Activated CD4-positive, alpha-beta T cell treated with anti-CD3 and anti-CD28 coated beads for 4 hours (primary cell): ENCODE measurements at places on chromosomes 11 and 22.
A peak's percentile ranks its signal among the peaks of the same experiment; 100 is the strongest.

DNA sequence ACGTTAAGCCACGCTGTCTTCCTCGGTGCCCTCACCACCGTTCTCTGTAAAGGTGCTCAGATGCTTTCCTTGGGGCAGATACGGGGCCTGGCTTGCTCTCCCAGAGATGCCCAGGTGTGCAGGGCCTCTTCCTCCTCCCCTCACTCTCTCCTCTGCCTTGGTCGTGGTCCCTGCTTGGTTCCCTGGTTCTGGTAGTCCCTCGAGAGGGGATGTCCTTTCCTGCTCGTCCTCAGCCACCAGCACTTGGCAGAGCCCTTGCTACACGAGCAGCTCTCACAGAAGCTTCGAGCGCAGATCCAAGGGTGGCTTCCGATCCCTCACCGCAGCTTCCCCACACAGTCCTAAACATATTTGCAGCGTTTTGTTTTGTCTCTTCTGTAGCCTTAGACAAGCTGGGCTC, 298.8 kb downstream of the TBC1D22A start:
- no peak for DNase-seq

DNA sequence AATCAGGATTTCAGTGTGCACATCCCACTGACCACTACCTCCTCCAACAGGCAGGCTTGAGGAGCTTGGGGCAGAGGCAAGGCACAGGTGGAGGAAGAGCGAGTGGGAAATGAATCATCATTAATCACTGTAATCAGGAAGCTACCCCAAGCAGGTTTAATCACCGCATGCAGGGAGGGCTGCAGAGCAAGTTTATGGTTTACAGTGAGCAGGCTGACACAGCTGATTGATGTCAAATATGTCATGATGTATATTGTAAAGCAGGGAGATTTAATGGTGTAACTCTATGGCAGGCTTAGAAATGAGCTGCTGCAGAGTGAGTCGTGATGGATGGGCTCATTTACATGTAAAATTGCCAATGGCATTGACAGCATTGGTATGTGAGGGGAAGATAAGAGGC, 441.0 kb downstream of the NTM start:
- DNase-seq = no peak

DNA sequence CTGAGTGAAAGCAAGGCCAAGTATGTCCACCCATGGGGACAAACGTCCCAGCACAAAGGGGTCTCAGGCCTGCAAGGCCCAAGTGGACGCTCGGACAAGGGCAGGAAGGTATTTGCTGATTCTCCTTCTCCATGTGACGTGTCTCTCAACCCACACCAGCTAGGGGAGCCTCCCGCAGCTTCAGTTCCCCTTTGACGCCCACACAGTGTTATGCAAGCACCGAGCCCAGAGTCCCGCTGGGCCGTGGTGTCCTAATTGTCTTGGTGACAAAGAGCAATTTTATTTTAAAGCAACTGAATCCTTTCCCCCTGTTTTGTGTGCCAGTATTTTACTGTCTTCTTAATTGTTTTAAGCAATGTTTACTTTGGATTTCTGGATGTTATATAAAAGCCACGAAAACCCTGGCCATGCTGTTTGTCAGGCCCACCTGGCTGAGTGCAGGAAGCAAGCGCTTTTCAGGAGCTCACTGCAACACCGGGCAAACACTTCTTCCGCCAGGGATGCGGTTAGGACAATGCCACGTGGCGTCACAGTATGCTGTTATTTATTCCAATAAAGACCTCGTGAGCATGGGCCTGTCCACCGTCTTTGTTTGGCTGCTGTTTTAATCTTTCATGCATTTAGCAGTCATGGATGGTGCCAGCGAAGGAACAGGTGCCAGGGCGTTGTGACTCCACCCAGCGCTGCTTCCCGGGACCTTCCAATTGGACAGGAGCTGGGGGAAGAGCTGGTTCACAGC, 8.2 kb upstream of the PARVG start:
- no peak for DNase-seq

DNA sequence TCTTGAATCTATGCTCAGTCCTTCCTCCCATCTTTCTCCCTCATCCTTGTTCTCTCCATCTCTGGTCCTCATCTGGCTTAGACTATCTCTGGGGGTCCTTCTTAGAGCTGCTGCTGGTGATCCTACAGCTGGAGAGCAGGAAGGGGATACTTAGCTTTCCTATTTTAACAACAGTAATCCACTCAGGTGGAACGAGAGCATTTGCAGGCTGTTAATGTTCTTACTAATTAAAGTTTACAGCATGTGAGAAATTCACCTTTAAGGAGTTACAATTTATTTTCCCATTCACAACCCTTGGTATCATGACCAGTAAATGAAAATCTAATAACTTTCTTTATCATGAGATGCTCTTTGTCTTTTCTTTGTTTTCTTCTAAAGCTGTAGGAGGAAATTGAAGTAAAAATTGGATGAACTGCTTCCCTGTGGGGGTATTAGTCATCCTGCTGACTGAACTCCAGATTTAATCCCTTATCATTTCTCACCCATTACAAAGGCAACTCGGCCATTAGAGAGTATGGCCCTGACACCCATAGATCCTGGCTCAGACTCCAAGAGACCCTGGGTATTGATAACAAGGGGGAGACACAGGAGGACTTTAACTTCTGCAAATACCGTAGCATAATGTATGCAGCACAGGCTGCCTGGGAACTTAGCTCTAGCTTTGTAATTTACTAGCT, 37.6 kb upstream of the MTNR1B start:
- DNase-seq = no peak

DNA sequence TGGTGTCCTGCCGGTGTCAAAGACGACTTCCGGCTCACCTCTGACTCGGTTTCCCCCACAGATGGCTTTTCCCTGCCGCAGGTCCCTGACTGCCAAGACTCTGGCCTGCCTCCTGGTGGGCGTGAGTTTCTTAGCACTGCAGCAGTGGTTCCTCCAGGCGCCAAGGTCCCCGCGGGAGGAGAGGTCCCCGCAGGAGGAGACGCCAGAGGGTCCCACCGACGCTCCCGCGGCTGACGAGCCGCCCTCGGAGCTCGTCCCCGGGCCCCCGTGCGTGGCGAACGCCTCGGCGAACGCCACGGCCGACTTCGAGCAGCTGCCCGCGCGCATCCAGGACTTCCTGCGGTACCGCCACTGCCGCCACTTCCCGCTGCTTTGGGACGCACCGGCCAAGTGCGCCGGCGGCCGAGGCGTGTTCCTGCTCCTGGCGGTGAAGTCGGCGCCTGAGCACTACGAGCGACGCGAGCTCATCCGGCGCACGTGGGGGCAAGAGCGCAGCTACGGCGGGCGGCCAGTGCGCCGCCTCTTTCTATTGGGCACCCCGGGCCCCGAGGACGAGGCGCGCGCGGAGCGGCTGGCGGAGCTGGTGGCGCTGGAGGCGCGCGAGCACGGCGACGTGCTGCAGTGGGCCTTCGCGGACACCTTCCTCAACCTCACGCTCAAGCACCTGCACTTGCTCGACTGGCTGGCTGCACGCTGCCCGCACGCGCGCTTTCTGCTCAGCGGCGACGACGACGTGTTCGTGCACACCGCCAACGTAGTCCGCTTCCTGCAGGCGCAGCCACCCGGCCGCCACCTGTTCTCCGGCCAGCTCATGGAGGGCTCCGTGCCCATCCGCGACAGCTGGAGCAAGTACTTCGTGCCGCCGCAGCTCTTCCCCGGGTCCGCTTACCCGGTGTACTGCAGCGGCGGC, 5.5 kb downstream of the B3GNT6 start:
- no peak for DNase-seq

GRCh38 chr22:48736593-48737460, 1090.8 kb downstream of the BRD1 start:
- DNase-seq = no peak

DNA sequence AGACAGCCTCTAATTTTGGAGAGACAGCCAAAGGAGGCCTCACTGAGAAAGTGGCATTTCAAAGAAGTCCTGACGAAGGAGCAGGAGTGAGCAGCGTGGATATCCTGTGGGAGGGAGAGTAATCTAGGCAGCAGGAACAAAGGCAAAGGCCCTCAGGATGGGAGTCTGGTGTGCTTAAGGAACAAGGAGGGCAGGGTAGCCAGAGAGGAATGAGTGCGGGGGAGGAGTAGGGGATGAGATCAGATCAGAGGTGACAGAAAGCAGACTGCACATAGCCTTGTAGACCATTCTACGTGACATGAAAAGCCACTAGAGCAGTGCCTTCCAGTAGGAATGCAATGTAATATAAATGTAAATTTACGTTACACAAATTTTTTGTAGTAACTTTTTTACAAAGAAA, 5.6 kb downstream of the SLC36A4 start:
- no peak for DNase-seq

DNA sequence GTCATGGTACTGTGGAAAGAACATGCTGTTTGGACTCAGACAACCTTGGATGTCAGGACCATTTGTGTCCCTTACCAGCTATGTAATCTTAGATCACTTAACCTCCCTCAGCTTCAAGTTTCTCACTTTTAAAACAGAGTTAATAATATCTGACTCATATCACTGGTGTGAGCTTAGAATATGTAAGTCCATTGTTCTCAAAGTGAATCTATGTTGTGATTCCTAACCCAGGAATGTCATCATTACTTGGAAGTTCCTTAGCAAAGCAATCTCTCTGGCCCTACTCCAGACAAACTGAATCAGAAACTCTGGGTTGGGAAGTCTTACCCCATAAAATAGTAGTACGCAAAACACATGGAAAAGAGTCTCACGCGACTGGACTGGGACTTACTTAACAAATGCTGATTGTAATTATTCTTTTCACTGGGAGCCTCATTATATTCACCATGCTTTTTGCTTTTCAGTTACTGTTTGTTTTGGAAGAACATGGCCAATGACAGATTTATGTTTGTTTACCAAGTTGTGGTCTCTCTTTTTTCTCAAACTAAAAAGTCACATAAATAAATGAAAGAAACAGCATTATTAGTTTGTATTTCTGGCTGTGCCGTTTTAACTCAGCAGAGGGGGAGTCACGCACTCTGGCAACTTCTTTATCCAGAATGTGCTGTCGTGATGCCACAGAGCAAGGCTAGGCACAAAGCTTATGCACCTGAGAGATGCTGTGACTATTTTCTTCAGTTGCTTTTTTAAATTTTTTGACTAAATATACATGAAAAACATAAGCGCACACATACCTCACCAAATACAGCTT, 217.7 kb upstream of the CTSC start:
- no peak for DNase-seq

GRCh38 chr22:48890693-48891554, 936.7 kb downstream of the BRD1 start:
- DNase-seq = no peak

- DNase-seq = peak; percentile 26
These were observed 47.5 kb upstream of the PICALM start for GRCh38 chr11:86116386-86116726.

DNA sequence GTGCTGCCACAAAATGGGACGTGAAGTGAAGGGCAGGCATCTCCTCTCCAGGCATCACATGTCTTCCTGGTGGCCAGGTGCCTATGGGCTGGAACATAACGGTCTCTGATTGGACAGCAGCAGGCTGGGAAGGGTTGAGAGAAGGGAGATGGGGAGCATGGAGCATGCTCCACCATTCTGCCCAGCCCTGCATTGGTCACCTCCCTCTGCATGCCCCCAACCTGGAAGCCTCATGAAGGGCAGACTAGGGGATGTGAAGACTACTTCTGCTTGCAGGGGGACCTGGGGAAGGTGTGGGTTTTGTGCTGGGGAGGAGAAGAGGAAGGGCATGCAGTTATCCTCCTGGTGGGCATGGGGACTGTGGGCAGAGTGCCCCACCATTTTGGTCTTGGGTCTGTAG, 782.2 kb downstream of the TBC1D22A start:
- no peak for DNase-seq

DNA sequence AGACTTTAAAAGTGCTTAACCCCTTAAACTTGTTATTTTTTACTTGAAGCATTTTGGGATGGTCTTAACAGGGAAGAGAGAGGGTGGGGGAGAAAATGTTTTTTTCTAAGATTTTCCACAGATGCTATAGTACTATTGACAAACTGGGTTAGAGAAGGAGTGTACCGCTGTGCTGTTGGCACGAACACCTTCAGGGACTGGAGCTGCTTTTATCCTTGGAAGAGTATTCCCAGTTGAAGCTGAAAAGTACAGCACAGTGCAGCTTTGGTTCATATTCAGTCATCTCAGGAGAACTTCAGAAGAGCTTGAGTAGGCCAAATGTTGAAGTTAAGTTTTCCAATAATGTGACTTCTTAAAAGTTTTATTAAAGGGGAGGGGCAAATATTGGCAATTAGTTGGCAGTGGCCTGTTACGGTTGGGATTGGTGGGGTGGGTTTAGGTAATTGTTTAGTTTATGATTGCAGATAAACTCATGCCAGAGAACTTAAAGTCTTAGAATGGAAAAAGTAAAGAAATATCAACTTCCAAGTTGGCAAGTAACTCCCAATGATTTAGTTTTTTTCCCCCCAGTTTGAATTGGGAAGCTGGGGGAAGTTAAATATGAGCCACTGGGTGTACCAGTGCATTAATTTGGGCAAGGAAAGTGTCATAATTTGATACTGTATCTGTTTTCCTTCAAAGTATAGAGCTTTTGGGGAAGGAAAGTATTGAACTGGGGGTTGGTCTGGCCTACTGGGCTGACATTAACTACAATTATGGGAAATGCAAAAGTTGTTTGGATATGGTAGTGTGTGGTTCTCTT, 2.8 kb downstream of the MALAT1 start:
- no peak for DNase-seq

- no peak for DNase-seq
These were observed 76.9 kb downstream of the IGLL1 start for GRCh38 chr22:23503142-23503541.

DNA sequence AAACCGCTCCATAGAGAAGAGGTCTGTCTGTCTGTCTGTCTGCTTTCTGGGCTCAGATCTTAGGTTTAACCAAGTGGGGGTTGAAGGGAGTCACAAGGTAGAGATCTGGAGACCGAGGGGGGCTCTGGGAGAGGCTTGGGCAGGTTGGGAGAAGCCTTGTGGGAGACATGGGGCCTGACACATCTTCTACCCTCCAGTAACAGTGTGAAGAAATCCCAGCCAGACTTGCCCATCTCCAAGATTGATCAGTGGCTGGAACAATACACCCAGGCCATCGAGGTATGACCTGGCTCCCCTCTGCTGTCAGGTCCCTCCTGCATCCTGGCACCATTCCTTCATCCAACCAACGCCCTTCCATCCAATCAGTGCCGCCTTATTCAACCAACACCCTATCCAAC, 7.4 kb downstream of the PRR33 start:
- DNase-seq = no peak

DNA sequence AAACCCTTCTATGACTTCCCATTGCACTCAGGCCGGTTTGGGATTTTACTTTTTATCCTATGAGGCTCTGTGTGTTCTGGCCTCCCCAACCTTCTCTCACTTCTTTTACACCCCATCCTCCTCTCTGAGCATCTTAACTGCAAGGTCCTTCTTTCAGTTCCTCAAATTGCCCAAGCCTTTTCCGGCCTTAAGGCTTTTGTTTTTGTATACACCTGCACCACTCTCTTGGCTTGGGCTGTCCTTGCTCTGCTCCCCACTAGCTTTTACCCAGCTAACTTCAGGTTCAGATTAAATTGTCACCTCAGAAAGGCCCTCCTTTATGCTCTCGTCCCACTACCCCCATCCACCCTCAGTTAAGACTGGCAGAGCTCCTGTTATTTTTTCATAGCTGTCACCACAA, 55.5 kb downstream of the FAM83F start:
- DNase-seq = no peak

DNA sequence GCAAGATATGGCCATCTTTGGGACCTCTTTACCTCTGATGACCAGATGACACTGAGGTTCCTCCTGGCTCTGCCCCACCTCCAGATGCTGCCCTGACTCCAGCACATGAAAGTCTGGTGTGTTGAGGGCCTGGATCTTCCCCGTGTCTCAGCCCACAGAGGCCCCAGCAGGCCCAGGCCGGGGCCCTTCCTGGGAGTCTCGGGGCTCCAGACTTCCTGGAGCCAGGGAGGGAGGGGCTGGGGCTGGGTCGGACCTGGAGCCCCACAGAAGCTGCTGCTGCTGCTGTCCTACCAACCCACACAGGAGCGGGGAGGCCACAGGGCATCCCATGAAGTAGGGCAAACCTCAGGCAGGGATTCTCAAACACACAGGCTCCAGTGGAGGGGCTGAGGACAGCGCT, 32.2 kb upstream of the WNT11 start:
- DNase-seq = no peak
